ENCODE measurements at places on chromosomes 3 and 15. TPM values are rescaled to one million over a fixed set of nuclear protein-coding genes. Genes with fewer than 3 reads are reported as not detected.

The GPR27 gene
- total RNA-seq = 3.7 TPM

The GASK1A gene
- total RNA-seq = 3.9 TPM

The RETNLB gene
- total RNA-seq = not detected

The GABRR3 gene
- total RNA-seq = not detected

The CPLX3 gene
- not detected for total RNA-seq

The TRH gene
- total RNA-seq = not detected

The HCLS1 gene
- 76.5 TPM for total RNA-seq

The HTR3E gene
- total RNA-seq = not detected

- no peaks in the 10 kb centered on the region for H3K27me3 ChIP-seq
- H3K36me3 ChIP-seq = no peaks in the 10 kb centered on the region
- no peaks in the 10 kb centered on the region for H3K4me1 ChIP-seq
- H3K4me3 ChIP-seq = no peak overlapping the region
- no peak overlapping the region for H3K27ac ChIP-seq
Observed at GRCh38 chr3:191523148-191523547, 62.2 kb downstream of the PYDC2 start.

GRCh38 chr3:66338927-66339326, 118.1 kb downstream of the SLC25A26 start:
- H3K4me3 ChIP-seq = no peak overlapping the region
- no peaks in the 10 kb centered on the region for H3K4me1 ChIP-seq
- DNase-seq = no peak
- H3K36me3 ChIP-seq = no peaks in the 10 kb centered on the region
- H3K27me3 ChIP-seq = no peaks in the 10 kb centered on the region

GRCh38 chr3:64488939-64489338, 198.9 kb downstream of the ADAMTS9 start:
- H3K27me3 ChIP-seq = peaks cover 3% of the 10 kb centered on the region
- H3K4me1 ChIP-seq = no peaks in the 10 kb centered on the region
- no peak for DNase-seq
- no peak overlapping the region for H3K27ac ChIP-seq

DNA sequence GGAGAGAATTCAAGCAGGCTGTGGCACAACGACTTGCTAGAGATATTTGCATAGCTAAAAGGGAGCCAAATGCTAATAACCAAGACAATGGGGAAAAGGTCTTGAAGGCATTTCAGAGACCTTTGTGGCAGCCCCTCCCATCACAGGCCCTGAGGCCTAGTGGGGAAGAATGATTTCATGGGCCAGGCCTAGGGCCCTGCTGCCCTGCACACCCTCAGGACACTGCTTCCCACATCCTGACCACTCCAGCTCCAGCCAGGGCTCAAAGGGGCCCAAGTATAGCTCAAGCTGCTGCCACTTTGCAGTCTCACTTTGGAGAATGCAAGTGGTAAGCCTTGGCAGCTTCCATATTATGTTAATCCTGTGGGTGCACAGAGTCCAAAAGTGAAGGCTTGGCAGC, 21.5 kb upstream of the PTPN23 start:
- DNase-seq = peak; percentile 15
- H3K4me1 ChIP-seq = peaks cover 6% of the 10 kb centered on the region
- H3K4me3 ChIP-seq = no peak overlapping the region
- no peaks in the 10 kb centered on the region for H3K27me3 ChIP-seq

GRCh38 chr3:195005251-195005620, 265.7 kb downstream of the XXYLT1 start:
- H3K27me3 ChIP-seq = no peaks in the 10 kb centered on the region
- no peaks in the 10 kb centered on the region for H3K36me3 ChIP-seq
- H3K4me3 ChIP-seq = no peak overlapping the region
- no peak overlapping the region for H3K27ac ChIP-seq
- peak; percentile 33 for DNase-seq

- peaks cover 40% of the 10 kb centered on the region for H3K36me3 ChIP-seq
- DNase-seq = no peak
- H3K27ac ChIP-seq = no peak overlapping the region
- no peaks in the 10 kb centered on the region for H3K27me3 ChIP-seq
- H3K4me1 ChIP-seq = peaks cover 3% of the 10 kb centered on the region
- no peak overlapping the region for H3K4me3 ChIP-seq
Observed at GRCh38 chr3:179768080-179768479, 115.2 kb downstream of the USP13 start.

DNA sequence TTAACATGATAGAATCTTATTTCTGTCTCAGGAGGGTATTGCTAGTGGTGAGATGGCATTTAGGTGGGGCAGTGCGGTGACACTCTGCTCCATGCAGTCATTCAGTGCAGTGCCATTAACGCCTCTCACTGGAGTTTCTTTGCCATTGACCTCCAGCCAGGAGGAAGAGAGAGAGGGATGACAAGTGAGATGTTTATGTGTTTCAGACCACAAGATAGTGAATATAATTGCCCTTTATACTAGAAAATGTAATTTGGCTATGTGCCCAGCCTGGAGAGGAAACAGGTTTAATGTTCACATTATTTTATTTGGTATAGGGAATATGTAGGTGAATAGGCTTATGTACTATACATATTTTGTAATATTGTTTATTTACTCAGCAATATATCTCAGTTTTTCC, 84.5 kb downstream of the ZIC1 start:
- DNase-seq = no peak
- no peak overlapping the region for H3K27ac ChIP-seq
- H3K4me3 ChIP-seq = no peak overlapping the region
- H3K36me3 ChIP-seq = no peaks in the 10 kb centered on the region
- no peaks in the 10 kb centered on the region for H3K27me3 ChIP-seq

DNA sequence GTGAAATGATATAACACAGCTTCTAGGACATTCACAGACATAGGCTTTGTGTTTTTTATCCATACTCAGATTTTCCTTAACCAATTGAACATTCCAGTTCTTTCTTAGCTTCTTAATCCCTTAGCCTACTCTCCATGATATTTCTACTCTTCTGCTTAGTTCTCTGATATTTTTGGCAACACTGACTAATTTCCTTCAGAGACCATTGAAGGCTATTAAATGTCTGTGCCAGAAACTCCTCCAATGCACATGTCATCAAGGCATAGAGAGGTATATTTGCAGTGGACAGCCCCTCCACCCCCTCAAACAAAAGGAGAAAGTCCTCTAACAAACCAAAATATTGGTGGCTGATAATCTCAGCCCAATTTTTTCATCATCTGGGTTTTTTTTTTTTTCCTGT, 105.9 kb upstream of the TSC22D2 start:
- no peak overlapping the region for H3K27ac ChIP-seq
- no peak for DNase-seq
- H3K4me3 ChIP-seq = no peak overlapping the region
- no peaks in the 10 kb centered on the region for H3K4me1 ChIP-seq
- H3K36me3 ChIP-seq = no peaks in the 10 kb centered on the region

- H3K27me3 ChIP-seq = peaks cover 15% of the 10 kb centered on the region
- H3K36me3 ChIP-seq = no peaks in the 10 kb centered on the region
- H3K4me3 ChIP-seq = no peak overlapping the region
Observed at GRCh38 chr15:20353966-20354883, 187.4 kb downstream of the GOLGA6L6 start.

DNA sequence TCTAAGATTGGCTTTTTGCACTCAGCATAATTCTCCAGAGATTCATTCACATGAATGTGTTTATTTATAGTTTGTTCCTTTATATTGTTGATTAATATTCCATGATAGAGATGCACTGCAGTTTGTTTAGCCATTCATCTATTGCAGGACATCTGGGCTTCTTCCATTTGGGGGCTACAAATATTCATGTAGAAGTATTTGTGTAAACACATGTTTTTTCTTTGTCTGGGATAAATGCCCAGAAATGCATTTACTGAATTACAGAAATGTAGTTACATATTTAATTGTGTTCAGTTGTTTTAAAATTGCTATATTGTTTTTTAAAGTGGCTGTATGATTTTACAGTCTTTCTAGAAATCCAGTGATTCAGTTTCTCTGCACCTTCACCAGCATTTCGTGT, 635.0 kb downstream of the ZIC1 start:
- H3K4me1 ChIP-seq = no peaks in the 10 kb centered on the region
- H3K27ac ChIP-seq = no peak overlapping the region
- DNase-seq = no peak
- H3K4me3 ChIP-seq = no peak overlapping the region
- H3K27me3 ChIP-seq = no peaks in the 10 kb centered on the region

DNA sequence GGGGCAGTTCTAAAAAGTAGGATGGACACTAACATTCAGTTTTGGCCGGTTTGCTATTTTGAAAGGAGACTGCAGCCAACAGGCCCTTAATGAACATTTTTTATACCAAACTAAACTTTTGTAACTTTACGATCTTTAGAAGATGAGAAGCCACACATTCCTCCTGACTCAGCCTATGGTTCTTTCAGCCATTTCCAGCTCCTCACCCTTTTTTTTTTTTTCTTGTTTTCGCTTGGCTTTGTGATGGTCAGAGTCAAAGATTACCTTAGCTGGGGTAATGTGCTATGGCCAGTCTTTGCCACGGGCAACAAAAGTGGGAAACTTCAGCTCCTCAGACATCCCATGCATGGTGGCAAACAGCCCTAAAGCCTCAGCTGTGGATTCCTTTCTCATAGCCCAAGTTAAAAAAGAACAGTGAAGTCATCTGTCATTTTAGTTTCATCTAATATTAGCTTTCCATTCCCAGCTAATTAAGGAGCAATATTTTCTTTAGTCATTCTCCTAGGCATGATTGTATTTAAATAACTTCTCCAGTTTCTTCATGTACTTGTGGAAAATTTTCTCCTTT, 368.7 kb downstream of the MFSD1 start:
- H3K4me3 ChIP-seq = no peak overlapping the region
- no peak overlapping the region for H3K27ac ChIP-seq
- H3K27me3 ChIP-seq = no peaks in the 10 kb centered on the region
- H3K4me1 ChIP-seq = no peaks in the 10 kb centered on the region
- no peaks in the 10 kb centered on the region for H3K36me3 ChIP-seq

DNA sequence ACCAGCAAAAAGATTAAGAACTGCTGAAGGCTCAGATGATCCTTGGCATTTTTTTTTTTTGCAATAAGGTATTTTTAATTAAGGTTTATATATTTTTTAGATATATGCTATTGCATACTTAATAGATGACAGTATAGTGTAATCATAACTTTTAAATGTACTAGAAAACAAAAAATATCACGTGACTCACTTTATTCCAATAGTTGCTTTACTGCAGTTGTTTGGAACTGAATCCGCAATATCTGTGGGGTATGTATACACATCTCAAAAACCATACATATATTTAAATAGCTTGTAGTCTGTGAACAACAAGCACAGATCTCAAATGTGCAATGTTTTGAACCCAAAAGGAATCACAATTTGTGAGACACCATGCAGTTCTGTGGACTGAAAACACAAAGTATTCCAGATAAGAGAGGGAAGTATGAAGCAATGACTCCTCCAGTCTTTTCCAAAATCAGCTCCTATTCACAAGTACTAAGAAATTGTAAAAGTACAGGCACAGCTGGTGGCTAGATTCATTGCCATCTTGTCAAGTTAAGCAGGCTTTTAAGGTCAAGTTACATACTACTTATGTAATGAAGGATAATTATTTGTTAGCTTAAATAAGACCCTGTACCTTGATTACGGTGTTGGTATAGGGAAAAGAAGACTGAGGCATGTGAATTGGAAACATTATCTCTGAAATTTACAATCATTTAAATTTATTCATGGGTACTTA, 331.1 kb downstream of the TBC1D5 start:
- H3K27me3 ChIP-seq = no peaks in the 10 kb centered on the region
- DNase-seq = no peak
- H3K36me3 ChIP-seq = no peaks in the 10 kb centered on the region
- H3K27ac ChIP-seq = no peak overlapping the region
- H3K4me3 ChIP-seq = no peak overlapping the region
- no peaks in the 10 kb centered on the region for H3K4me1 ChIP-seq

DNA sequence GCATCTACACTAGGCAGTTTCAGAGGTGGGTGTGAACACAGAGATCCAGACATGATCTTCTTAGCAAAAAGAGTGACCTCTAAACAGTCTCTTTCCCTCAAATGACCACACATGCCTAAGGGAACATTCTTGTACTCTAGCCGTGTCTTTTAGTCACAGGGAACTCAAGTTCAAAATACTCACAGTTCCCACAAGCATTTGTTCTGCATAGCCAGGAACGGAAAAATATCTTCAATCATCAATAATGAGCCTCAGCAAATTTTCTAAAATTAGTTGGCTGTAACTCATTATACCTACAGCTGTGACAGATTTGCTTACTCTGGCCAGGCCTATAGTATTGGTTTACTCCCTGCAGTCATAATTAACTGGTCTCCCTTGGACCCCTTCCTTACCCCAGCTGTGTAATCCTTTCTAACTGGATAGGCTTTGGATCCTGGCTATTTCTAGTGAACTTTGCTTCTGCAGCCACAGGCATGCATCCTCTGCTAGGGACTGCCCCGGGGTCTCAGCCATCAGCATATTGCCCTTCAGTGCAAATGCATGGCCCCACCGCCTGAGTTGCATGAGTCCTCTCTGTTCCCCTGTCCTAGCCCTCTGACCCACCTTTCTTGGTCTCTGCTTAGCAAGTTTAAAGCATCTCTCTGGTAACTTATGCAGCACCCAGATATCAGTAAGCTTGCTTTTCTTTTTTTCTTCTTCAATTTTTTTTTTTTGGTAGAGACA, 56.0 kb upstream of the HACD2 start:
- DNase-seq = no peak
- H3K27ac ChIP-seq = no peak overlapping the region
- H3K36me3 ChIP-seq = peaks cover 52% of the 10 kb centered on the region
- peaks cover 6% of the 10 kb centered on the region for H3K4me1 ChIP-seq

DNA sequence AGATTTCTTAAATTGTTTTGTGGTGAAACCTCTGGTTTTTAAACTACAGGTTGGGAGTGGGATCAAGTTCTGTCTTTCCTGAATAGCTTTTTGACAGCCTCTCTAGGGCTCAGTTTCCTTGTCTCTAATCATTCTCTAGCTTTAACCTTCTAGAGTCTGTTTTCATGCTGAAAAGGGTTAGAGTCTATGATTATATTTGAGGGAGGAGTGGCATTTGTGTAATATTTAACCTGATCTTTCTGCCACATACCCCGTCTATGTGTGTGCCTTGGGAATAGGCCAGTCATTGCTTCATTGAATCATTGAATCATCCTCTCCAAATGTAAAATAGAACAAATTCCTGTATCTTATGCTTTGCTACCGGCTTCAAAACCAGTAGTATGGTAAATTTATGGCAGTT, 204.9 kb downstream of the KLHL25 start:
- DNase-seq = no peak
- H3K27ac ChIP-seq = peak overlapping the region; percentile 77
- H3K27me3 ChIP-seq = no peaks in the 10 kb centered on the region
- no peak overlapping the region for H3K4me3 ChIP-seq

DNA sequence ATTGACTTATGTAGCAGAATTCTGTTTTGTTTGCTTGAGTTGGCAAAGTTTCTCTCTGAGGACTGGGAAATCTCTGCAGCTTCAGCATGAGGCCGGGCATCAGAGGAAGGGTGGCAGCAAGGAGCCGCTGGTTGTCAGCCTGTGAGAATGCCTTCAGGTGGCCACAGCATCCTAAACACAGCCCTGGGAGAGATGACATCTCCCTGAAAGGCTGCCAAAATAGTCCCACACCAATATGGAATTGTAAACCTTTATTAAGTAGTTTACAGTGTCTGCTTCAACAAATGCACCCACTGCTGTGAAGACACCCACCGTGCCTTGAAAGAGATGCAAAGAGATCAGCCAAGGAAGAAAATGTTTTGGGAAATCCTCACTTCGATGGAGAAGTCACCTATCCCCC, 609.7 kb upstream of the ARRDC4 start:
- H3K4me1 ChIP-seq = no peaks in the 10 kb centered on the region
- H3K4me3 ChIP-seq = no peak overlapping the region
- no peaks in the 10 kb centered on the region for H3K27me3 ChIP-seq
- no peak for DNase-seq
- H3K27ac ChIP-seq = no peak overlapping the region

GRCh38 chr3:38165722-38166387, 518 bp downstream of the OXSR1 start:
- no peaks in the 10 kb centered on the region for H3K27me3 ChIP-seq
- no peak for DNase-seq
- H3K36me3 ChIP-seq = no peaks in the 10 kb centered on the region
- H3K4me3 ChIP-seq = peak overlapping the region; percentile 91
